ENCODE measurements at places on chromosomes 1 and 21.

GRCh38 chr1:67496329-67496728 is 66.1 kb upstream of the SERBP1 start:
- no peak for DNase-seq

DNA sequence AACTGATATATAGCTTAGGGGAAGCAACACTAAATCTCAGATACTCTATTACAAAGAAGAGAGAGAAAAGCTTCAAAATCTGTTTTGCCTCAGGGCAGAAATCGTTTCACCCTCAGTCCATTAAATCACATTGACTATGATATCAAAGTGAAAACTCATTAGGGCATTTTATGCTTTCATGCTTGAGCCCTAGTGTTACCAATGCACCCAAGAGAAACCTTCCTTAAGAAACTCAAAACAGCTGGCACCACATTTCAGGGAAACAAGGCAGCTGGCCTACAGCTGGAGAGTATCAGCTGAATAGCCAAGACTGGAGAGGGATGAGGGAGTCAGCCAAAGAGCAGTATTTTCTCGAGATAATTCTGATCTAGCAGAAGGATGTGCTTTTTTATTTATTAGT is 14.9 kb downstream of the COLGALT2 start:
- DNase-seq = peak; percentile 10

DNA sequence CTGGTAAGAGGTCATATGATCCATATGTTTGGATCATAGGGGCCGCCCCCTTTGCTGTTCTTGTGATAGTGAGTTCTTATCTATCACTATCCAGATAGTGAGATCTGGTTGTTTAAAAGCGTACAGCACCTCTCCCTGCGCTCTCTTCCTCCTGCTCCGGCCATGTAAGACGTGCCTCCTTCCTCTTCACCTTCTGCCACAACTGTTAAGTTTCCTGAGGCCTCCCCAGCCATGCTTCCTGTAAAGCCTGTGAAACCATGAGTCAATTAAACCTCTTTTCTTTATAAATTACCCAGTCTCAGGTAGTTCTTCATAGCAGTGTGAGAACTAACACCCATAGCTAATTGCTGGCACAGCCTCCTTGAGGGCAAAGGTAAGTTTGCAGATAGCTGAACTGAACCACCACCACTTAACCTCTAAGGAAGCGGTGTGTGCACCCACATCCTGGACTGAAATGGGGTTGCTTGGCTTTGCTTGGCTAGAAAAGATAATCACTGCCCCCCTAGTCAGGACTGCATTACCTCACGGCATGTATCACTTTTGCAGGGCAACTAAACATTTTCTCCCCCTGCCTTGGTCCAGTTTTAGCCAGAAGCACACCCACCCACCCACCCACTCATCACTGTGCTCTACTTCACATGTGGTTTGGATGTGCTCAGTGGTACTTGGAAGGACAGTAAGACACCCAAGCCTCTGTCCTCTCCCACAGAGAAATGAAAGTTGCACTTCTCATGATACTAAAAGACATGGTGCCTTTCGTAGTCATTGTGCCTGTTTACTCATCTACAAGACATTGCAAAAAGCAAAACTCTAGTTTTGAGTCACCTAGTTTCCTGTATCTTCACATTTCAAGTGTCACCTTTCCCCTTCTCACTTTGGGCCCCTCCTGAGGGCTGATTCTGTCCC is 23.1 kb upstream of the PTAFR start:
- no peak for DNase-seq

DNA sequence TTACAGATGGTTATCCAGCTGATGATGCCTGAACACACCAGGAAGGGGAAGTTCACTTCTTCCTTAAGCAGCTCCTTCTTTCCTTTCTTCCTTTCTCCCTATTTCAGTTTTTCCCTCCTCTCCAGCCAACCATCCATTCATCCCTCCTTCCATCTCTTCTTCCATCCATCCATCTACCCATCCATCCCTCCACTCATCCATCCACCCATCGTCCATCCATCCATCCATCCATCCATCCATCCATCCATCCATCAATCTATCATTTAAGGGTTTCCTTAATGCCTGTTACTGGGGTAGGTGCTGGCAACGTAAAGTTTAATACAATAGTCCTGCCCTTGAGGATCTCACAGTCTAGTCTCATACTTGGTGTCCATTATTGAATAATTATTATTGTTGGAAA is 36.8 kb downstream of the C1orf21 start:
- DNase-seq = no peak

DNA sequence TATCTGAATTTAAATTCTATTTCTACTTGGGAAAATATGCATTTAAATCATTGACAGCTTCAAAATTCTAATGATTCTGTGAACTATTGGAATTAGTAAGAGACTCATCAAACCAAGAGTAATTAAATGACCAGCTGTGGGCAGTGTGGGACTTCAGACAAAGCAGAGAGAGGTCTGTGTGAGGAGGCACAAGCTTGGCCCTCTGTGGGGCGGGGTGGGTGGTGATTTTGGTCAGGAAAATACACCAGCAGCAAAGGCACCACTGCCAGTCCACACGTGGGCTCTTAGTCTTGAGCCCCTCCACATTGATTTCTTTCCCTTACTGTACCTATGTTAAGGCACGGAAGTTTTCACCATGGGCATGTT is 39.2 kb upstream of the RAB4A start:
- DNase-seq = no peak

GRCh38 chr1:114338191-114338890 is 172.7 kb downstream of the TRIM33 start:
- no peak for DNase-seq

GRCh38 chr1:45455162-45455561 is 35.8 kb downstream of the TESK2 start:
- DNase-seq = no peak

DNA sequence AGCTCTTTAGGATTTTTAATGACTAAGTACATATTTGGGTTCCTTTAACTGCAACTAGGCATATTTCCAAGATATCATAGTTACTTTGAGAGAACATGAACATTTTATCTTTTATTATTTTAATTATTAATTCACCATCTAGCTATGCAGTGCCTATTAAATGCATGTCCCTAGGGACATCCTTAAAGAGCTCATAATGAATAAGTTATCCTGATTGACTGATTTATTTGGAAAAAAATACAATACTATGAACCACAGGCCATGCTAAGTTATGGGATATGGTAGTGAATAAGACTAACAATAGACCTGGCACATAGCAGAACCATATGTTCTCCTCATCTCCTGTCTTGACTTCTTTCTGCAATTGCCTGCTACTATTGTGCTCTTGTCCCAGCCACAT is 16.4 kb upstream of the C1orf105 start:
- no peak for DNase-seq

- DNase-seq = no peak
Measured at GRCh38 chr21:16337266-16337665, 607.5 kb downstream of the USP25 start.

- peak; percentile 75 for DNase-seq
Measured at GRCh38 chr1:151047591-151047924, at the start of gene C1orf56. TSS of gene C1orf56 (plus strand) at chr1:151047751. CDS start at chr1:151047848, 97 bp downstream.

DNA sequence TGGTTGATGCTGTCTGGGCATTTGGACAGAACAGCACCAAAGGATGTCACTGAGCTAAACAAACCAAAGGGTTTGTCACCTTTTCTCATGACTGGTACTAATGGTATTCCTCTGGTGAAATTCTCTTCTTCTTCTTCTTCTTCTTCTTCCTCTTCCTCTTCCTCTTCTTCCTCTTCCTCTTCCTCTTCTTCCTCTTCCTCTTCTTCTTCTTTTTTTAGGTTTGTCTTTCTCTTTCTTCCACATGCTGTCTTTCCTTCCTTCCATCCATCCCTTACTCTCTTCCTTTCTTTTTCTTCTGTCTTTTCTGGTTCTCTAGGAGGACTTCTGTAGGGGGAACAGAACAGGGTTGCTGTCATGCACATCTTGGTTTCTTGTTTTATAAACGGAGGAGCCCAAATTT is 9.3 kb upstream of the IGFN1 start:
- no peak for DNase-seq

GRCh38 chr1:98001764-98002163 is 80.9 kb upstream of the DPYD start:
- DNase-seq = peak; percentile 32

GRCh38 chr1:232319072-232319471 is 310.9 kb downstream of the SIPA1L2 start:
- no peak for DNase-seq

- no peak for DNase-seq
Measured at GRCh38 chr1:84971957-84972356, 25.0 kb downstream of the MCOLN2 start.

DNA sequence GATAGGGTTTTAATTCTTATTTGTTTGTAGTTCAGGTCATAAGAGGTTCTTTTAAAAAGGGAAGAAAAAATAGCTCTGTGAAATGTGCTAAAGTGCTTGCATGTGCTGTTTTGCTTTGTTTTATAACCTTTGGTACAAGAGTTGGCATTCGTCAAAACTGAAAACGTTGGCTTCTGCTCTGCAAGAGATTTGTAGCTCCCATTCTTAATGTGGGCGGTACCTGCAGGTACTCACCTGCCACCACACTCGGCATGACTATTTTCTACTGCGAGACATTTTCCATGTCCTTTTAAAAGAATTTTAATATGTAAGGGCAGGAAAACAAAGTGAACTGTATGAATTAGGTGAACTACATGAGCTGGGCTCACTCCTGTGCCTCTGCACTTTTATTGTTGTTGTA is 92.6 kb downstream of the ADARB1 start:
- no peak for DNase-seq

DNA sequence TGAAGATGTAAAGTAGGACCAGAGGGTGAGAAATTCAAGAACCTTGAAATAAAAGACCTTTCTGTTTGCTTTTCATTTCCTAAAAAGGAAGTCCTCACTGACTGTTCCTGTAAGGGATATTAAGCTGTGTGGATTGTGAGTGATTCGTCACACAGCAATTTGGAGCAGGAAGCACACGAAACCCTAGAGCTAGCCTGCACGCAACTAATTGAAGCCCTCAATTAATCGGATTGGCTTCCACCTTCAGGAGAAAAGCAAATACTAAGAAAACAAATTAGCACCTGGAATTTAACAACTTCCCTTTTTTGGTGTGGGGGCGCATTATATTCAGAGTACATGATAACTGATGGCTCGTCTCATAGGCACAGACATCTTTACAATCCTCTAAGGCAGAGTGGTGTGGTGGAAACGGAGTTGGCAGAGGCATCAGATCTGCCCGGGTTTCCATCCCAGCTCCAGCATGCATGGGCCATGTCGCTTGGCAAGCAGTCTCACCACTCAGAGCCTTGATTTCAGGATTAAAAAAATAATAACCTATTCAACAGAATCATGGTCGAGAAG is 95.2 kb downstream of the KCNJ15 start:
- peak; percentile 82 for DNase-seq

Measured in EL (cell line).